Keratinocyte (primary cell): ENCODE measurements at places on chromosomes 3 and 15.

DNA sequence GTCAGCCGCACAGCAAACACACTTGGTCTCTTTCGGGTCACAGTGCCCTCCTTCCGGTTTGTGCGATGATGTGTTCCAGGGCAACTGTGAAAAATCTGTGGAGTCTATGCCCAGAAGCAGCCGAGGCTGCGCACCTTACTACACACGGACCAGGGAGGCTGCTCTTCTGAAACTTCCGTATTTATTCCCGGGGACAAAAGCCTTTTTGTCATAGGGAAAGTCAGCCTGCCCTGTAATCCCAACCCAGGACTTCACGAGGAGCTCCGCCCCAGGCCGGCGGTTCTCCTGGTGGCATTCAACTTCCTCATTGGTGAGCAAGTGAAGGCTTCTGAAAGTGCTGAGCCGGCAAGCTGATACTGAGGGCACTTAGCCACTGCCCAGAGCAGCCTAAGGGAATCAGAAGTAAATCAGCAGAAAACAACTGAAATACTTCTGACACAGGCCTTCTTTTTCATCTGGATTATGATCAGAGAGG is 126.5 kb downstream of the FMN1 start:
- H3K27ac ChIP-seq = peak overlapping the region; percentile 67
- peak overlapping the region; percentile 22 for H3K4me3 ChIP-seq
- H3K27me3 ChIP-seq = no peaks in the 10 kb centered on the region
- peaks cover 2% of the 10 kb centered on the region for H3K36me3 ChIP-seq

DNA sequence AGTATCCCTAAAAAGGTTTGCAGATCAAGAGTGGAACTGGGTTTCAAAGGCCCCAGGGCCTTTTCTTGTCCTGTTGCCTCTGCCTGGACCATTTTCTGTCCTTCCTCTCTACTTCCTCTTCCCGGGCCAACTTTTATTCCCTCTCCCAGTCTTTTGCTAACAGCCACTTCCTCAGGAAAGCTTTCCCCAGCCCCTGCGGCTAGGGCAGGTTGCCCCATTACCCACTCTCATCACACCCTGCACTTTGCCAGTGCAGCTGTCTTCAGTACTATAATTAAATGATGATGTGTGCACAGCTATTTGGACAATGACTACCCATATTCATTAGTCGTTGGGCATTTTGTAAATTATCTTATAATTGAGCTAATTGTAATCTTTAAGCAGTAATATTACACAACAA is 150.5 kb upstream of the THBS1 start:
- peak overlapping the region; percentile 61 for H3K27ac ChIP-seq
- no peaks in the 10 kb centered on the region for H3K36me3 ChIP-seq
- peak overlapping the region; percentile 7 for H3K4me3 ChIP-seq

DNA sequence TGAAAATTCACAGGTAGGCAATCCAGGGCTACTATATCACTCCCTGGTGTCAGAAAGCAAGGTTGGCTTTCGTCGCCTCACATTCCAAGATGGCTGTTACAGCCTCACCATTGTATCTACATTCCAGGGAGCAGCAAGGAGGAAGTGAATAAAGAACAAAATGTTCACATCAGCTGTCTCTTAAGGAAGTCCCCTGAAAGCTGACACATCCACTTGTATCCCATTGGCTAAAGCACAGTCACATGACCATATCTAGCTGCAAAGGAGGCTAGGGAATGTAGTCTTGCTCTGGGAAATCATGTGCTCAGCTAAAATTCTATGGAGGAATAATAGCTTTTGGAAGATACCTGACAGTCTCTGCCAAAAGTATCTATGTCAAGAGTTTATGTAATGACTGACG is 12.8 kb upstream of the GATA2 start:
- H3K4me3 ChIP-seq = no peak overlapping the region
- H3K27me3 ChIP-seq = peaks cover 15% of the 10 kb centered on the region
- H3K27ac ChIP-seq = no peak overlapping the region
- no peak for DNase-seq
- no peaks in the 10 kb centered on the region for H3K36me3 ChIP-seq

GRCh38 chr15:60370105-60370868 is 27.5 kb downstream of the ANXA2 start:
- no peak for DNase-seq
- peaks cover 22% of the 10 kb centered on the region for H3K36me3 ChIP-seq
- no peaks in the 10 kb centered on the region for H3K27me3 ChIP-seq
- H3K4me3 ChIP-seq = no peak overlapping the region
- peak overlapping the region; percentile 91 for H3K27ac ChIP-seq
